ENCODE measurements at places on chromosomes 6 and 20.

GRCh38 chr6:20924911-20925543, 390.8 kb downstream of the CDKAL1 start:
- no peak for DNase-seq

DNA sequence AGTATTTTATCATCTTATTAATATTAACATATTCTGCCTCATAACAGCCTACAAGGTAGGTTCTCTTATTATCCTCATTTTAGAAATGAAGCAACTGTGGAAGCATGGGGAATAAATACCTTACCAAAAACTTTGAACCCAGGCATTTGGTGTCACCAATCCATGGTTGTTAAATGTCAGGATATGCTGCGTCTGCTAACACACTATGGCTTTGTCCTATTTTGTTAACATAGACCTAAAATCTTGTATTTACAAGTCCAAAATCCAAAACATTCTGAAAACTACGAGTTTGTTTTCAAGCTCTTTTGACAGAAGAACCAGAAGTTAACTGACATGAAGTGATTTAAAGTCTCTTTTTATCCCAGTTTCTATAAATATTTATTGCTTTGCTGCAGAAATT, 53.4 kb downstream of the BMP5 start:
- no peak for DNase-seq

DNA sequence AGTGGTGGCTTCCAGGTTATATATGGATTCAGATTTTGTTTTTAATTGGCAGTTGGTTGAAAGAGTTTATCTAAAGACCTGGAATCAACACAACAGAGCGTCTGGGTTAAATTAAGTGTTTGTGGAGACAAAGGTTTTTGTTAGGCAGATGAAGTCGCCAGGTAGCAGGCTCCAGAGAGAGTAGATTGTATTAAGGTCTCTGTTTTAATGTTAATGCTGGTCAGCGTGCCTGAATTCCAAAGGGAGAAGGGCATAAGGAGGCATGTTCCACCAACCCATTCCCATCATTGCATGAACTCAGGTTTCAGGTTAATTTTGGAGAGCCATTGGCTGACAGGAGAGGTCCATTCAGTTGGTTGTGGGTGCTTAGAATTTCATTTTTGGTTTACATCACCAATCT, 744.1 kb upstream of the GJE1 start:
- no peak for DNase-seq

- DNase-seq = no peak
These were observed 6.9 kb upstream of the ZBTB12 start for GRCh38 chr6:31908791-31909190.

GRCh38 chr20:35312318-35312717, 20.1 kb upstream of the FAM83C start:
- DNase-seq = no peak

GRCh38 chr6:111600154-111600553, 5.5 kb downstream of the TRAF3IP2 start:
- no peak for DNase-seq

GRCh38 chr20:11672959-11673358, 244.7 kb upstream of the BTBD3 start:
- no peak for DNase-seq

- DNase-seq = no peak
These were observed 41.7 kb downstream of the PLAGL1 start for GRCh38 chr6:143966312-143966711.

DNA sequence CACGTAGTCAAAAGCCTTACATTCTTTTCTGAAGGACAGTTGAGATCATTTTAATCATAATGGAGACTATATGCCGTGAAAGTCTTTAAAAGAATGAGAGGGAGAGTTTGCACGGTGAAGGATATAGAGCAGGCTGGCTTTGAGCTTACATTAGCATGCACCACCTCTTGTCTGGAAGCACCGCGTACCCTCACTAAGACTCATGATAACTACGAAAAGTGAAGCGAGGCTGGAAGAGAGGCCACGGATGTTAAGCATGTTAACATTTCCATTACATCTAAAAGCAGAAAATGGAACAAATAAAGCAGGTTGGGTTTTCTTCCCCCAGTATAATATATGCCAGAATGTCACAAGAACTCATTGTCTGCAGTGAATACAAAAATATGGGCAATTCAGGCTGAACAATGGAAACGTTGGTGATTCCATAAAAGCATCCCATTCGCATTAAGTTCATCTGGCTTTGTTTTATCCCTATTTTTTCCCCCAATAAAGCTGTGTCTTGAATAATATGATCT, 40.6 kb upstream of the NKX2-2 start:
- DNase-seq = no peak

GRCh38 chr20:1275919-1276318, 9.8 kb downstream of the SNPH start:
- DNase-seq = no peak

DNA sequence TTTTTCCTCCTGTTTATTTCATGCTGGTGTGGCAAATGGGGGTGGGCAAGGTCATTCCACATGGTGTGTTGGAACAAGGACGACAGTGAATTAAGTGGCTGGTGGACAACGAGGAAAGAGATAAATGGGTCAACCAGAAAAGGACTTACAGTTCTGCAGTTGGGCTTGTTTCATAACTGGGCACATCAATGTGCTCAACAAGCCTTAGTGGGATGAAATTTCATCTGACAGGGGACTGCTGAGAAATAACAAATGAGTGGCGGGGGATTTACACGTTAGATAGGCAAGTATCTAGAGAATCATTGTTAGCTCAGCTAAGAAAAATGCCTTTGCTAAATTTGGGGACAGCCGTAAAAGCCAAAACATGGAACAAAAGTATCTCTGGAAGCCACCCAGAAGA, 163.6 kb downstream of the NRN1 start:
- no peak for DNase-seq

- DNase-seq = no peak
These were observed 718.6 kb downstream of the QKI start for GRCh38 chr6:164133095-164133494.

DNA sequence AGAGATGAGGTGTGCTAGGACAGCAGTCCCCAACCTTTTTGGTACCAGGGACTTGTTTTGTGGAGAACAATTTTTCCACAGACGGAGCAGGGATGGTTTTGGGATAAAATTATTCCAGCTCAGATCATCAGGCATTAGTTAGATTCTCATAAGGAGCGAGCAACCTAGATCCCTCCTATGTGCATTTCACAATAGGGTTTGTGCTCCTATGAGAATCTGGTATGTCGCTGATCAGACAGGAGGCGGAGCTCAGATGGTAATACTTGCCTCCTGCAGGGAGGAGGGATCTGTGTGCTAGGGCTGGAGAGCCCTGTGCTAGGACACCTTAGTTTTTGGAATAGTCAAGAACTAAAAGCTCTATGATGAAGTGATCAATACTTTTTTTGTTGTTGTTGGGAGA, 2.5 kb downstream of the SMIM13 start:
- no peak for DNase-seq

DNA sequence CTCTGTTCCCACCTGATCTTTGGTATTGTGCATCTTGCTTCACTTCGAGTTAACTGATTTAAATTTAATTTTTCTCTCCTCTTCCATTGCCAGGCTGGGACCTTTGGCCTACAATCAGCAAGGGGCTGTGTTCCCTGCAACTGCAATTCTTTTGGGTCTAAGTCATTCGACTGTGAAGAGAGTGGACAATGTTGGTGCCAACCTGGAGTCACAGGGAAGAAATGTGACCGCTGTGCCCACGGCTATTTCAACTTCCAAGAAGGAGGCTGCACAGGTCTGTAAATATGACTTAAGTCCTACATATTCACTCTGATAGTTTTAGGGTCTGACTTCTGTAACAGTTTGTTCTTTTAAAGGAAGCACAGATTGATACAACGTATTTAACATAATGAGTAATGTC, 412.4 kb downstream of the ARHGAP18 start:
- DNase-seq = no peak

DNA sequence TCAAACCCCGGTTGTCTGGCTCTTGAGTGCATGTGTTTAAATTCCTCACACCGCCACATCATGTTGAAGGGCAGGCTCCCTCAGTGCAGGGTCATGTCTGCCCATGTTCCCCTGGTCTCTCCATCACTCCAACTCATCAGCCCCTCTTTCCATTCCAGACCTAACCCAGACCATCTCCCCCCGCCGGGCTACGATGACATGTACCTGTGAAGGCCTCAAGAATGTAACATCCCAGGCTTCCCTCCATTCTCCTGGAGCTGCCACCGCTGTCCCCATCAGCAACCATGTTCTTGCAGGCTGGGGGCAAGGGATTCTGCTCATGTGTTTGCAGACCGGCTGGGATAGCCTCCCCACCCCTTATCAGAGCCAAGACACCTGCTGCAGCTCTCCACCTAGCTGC, 19.9 kb downstream of the TMEM74B start:
- no peak for DNase-seq

GRCh38 chr6:33380272-33380981, 11.2 kb upstream of the KIFC1 start:
- DNase-seq = no peak

DNA sequence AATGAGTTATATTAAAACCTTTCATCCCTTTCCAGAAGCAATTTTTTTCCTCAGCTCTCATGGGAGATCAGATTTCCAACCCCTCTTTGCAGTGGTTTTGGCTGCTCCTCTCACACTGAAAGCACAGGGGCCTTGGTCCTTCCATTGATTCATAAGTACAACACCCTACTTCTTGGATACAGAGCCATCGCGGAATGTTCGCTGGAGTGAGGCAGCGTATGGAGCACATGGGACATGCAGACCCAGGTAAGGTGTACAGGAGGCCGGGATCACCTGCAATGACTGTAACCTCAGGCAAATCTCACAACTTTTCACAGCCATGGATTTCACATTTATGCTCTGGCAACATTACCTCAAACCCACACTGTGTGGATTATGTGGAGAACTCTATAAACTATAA, 75.2 kb upstream of the HEY2 start:
- no peak for DNase-seq

DNA sequence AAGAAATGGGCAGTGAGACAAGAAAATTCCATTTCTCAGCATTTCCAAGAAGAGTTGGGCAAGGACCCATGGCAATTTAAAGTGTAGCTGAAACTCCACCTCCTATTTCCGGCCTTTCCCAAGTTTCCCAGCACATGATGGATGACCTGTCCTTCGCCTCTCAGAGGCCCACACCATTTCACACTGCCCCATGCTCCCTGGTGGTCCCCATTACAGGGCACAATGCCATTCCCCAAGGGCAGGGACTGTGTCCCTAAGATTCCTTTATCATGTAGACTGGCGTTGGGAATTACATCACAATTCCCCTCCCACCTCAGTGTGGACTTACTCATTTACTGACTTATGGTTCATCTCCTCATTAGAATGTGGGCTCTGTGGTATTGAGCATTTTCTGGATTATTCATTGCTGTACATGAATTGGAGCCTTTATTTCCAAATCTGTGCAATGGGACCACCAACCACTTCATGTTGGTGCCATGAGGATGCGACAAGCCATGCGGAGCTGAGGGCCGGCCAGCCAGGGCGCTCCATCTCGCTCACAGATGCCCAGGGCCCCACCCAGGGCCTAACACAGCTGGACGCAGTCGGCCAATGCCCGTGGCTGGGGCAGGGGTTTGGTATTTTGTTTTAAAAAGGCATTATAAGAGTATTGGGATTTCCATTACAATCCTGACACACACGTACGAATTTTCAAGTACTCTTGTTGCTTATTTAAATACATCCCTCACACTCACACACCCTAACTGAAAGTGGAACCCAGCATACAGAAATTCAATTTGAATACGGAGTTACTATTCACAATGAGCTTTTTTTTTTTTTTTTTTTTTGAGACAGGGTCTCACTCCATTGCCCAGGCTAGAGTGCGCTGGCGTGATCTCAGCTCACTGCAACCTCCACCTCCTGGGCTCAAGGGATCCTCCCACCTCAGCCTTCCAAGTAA, 5.4 kb downstream of the ACSS1 start:
- DNase-seq = no peak
